ENCODE measurements at places on chromosomes 5 and 9.

- no peak for DNase-seq
Measured at GRCh38 chr9:105319202-105319813, 74.9 kb downstream of the SLC44A1 start.

DNA sequence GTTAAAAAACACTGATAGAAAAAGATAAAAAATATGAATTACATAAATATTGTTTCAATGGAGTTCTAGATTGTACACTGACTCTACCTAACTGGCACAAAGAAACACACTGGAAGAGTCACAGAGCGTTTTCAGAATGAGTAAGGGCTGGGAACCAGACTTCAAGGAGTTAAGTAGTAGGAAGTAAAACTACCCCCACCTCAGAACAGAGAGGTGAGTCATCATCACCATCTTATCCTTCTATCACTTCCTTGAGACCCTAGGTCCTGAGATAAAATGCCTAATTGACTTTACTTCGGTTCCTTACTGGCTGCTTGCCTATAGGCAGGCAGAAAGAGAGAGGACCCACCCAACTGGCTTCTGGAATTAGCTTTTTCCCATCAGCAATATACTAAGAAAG is 79.7 kb downstream of the ELAVL2 start:
- no peak for DNase-seq

DNA sequence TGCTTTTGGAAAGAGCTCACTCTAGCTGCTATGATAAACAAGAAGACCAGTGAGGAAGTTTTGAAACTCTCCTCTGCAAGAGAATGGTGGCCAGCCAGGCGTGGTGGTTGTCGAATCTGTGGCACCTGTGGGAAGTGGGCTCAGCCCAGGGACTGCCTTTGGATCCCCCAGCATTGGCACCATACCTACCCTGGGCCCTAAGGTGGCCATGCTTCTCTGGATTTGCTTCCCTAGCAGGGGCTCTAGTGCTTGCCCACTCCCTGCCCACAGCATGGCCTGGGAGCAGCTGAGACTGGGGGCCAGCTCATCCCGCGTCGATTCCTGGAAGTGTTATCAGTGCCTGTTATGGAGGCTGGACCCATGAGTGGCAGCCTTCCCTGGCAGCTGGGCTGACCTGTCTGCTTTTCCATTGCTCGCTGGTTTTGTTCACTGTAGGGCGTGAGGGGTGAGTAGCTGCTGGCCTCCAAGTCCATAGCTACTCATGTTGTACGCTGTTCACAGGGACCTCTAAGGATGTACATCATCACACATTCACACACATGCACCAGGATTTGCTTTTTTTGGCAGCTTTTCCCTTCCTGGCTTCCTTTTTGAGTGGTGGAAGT is 2.3 kb downstream of the SLC22A4 start:
- DNase-seq = no peak

- DNase-seq = no peak
Measured at GRCh38 chr9:116477584-116478141, 209.4 kb upstream of the TRIM32 start.

- no peak for DNase-seq
Measured at GRCh38 chr9:13478639-13479038, 199.1 kb upstream of the MPDZ start.

- DNase-seq = no peak
Measured at GRCh38 chr9:29211580-29212396, 1638.5 kb upstream of the C9orf72 start.

GRCh38 chr5:1934801-1935429 is 52.2 kb upstream of the IRX4 start:
- no peak for DNase-seq

DNA sequence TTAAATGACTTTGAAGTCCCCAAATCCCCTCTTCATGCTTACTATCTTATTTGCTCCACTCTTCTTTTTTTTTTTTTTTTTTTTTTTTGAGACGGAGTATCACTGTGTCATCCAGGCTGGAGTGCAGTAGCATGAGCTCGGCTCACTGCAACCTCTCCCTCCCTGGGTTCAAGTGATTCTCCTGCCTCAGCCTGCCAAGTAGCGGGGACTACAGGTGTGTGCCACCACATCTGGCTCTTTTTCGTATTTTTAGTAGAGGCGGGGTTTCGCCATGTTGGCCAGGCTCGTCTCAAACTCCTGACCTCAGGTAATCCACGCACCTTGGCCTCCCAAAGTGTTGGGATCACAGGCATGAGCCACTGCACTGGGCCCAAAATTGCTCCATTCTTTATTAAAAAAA is 51.0 kb downstream of the ST8SIA4 start:
- DNase-seq = no peak

GRCh38 chr9:82116556-82116955 is 128.0 kb downstream of the SPATA31D1 start:
- no peak for DNase-seq

GRCh38 chr9:119370816-119371215 is 1.6 kb upstream of the BRINP1 start:
- DNase-seq = no peak

DNA sequence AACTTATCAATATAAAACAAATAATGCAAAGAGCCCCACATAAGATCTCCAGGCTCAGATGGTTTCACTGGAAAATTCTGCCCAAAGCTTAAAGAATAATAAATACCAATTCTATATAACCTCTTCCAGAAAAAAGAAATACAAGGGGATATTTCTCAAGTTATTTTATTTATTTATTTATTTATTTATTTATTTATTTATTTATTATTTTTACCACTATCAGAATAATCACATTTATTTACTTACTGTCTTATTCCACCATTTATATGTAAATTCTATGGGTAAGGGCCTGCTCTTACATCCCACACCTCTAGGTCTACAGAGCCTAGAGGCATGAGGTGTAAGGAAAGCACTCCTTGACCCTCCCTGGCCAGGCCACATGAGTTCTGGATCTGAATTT is 91.1 kb downstream of the ANKRD18A start:
- DNase-seq = no peak

DNA sequence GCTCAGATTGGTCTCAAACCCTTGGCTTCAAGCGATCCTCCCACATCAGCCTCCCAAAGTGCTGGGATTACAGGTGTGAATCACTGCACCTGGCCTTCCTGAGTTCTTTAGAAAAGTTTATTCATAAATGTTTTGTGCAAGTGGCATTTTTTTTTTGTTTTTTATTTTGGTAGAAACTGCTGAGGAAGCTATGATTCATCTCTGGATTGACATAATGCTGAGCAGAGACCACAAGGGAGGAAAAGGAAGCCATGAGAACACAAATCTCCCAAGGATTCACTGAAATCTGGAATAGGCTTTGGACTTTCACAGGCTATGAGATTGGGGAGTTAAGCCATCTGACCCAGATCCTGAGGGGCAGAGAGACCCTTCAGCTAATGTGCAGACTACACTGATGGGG is 3.4 kb upstream of the SLC46A2 start:
- DNase-seq = no peak

DNA sequence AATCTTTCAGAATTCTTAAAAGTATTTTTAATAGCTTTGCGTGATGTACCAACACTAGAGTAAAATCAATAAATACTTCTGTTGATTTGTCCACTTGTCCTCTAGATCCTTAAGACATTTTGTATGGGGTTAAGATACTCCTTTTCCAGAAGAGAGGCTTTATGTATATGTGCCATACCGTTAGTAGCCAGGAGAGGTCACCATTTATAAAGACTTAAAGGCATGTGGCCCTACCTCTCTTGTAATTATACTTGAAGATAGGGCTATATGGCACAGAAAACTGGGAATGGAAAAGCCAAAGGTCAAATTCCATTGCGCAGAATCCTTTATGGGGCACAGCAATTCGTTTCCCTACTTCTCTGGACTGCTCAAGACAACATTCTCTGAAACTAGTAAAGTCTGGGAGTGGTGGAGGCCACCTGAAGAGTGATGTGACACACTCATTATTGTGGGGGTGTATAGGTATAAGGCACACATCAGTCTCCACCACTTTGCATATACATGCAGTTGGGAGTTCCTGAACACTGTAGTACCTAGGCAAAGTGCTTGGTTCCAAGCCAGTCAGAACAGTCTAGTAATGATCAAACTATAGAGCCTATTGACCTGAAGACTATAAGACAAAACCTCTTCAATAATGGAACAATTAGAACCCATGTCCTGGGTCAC is 140.1 kb upstream of the FBXL17 start:
- peak; percentile 57 for DNase-seq

DNA sequence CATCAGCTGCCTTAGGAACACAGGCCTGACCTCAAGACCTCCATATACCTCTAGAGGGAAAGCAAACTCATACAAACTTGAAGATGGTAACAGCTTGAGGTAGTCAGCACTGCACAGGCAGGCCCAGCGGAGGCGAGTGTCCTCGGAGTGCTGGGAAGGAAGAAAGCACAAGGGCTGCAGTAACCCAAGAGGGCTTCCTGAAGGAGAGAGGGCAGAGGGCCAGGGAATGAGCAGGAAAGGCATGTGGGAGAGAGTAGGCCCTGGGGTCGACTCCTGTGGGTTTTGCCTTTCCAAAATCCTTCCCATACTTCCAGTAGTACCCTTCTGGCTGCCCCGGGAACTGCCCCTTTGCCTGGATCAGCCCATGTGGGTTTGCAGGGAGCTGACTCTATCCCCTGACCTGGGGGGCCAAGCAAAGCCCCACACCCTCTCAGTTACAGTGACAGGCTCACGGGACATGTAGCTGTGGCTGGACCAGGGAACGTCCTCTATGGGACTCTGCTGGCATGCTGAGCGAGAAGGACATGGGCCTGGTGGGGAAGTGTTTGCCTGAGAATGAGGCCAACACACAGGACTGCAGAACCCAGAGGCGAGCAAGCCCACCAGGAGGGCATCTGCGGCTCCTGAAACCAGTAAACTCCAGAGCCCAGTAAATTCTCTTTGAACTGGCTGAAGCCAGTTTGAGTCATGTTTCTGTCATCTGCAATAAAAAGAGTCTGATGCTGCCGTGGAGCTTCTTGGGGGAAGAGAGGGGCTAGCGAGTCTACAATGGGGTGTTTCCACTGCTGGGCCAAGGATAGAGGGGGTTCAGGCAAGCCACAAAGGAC is 64.1 kb downstream of the COL23A1 start:
- DNase-seq = no peak

GRCh38 chr9:101434998-101435397 is 576 bp downstream of the ALDOB start:
- DNase-seq = no peak

GRCh38 chr5:65855766-65856315 is 70.5 kb upstream of the ERBIN start:
- no peak for DNase-seq

Data from GM12878 (cell line).